Cortex of kidney (tissue), 1 donor: ENCODE measurements at places on chromosomes 2 and 18.

GRCh38 chr2:135688978-135689377 is 52.7 kb upstream of the UBXN4 start:
- no peak for DNase-seq

DNA sequence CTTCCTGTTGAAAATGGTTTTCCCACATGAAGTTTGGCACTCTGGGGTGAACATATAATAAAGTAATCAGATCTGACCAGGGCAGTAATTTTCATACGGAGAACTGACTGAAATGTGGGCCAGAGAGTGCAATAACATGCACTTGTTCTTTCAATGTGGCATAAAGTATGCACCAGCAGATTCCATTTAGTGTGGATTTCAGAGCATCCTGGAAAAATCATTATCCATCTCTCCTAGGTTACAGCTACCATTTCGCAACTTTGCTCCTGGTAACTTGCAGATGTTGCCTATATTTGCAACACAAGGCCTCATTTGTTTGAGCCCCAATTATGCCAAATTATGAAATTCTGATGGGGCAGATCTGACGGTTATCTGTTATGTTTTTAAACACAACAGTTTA is 55.4 kb downstream of the COLEC12 start:
- no peak for DNase-seq

DNA sequence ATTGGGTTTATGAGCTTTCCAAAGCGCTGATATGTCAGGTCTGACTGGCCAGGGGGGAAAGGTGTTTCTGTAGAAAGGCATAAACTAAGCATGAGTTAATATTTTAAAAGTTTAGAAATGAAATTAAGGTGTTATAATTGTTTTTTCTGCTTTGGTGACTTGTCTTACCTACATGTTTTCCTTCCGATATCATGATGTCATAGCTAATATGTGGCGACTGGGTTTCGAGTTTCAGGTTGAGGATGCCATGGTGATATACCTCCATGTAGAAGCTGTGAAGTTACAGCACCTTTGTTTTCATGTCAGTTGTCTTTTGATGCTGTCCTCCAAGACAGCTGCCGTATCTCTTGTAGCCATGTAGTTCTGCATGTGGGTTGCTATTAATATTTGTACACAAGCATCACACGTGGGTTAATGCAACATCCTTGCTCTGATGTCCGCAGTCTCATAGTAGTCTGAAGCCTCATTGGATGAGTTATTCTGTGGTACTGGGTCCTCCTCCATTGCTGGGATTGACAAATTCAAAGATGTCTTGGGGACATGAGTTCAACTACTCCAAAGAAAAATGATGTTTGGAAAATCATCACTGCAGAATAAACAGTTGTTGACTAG is 230.6 kb downstream of the PRKCE start:
- no peak for DNase-seq

DNA sequence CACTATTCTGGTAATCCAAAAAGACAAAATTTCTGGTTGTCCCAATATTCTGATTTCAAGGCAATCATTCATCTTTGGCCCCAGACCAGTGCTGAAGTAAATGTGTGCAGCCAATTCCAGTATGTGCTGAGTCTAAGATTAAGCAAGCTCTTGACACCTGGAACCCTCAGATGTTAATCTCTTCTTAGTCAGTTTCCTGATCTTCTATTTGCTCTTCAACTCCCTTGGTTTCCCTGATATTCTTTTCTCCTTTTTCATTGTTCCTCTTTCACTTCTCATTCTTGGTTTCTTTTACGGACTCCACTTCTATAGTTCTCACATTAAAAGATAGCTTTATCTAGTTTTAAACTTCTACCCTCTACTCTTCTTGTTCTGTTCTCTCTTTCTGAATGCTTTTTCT is 445.7 kb upstream of the FANCL start:
- no peak for DNase-seq

DNA sequence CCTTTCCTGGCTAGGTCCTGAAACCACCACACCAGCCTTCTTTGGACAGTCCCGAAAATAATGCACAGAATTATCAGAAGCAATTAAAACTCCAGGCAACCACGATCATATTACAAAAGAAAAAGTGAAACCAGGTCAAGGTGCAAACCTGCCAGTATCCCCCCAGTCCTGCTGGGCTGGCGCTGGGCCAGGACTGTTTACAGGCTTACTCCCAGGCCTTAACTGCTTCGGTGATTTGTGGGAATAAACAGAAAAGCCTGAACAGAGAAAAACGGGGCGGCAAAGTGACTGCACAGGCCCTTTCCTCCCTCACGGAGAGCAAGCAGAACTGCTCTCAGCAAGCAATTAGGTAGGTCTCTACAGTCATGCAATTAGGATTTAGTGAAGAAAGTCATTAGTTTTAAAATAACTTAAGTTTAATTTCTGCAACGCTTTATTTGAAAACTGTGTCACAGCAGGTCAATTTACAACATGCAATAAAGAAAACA is 1.3 kb downstream of the HDAC4 start:
- DNase-seq = no peak

- DNase-seq = no peak
These were observed 35.5 kb downstream of the ZC3H6 start for GRCh38 chr2:112310906-112311305.

DNA sequence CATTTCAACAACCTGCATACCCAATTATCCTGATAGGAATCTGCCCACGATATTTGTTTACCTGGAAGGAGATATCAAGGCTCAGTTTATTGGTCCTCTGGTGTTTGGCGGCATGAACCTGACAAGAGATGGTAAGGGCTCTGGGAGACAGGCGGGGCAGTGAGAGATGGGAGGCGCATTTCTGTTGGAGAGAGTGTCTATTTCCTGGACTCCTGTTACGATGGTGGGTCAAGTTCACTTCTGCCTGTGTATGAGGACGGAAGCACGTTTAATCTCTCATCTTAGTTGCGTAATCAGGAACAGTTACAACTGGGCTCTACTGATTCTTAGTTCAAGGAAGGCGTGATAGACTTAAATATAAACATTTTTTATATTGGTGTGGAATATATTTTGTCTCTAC is 8.9 kb downstream of the PDCL3 start:
- no peak for DNase-seq

DNA sequence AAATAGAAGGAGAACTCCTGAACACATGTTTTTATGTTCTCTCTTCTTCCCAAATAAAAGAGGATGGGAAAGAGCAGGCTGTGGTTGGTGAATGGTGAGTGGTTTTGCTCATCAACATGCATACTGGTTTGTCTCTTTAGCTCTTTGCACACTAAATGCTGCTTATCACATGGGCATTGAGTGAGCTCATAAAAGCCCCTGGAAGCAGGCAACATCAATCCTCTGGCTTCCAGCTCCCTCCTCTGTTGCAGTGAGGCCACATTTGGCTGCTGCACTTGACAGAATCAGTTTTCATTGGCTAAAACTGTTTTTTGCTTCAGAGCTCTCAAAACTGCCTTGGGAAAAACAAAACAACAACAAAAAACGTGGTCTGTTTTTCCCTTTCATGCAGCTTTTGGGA is 1308.2 kb upstream of the NRXN1 start:
- DNase-seq = no peak

GRCh38 chr2:119137502-119137901 is 21.0 kb downstream of the C1QL2 start:
- DNase-seq = no peak

DNA sequence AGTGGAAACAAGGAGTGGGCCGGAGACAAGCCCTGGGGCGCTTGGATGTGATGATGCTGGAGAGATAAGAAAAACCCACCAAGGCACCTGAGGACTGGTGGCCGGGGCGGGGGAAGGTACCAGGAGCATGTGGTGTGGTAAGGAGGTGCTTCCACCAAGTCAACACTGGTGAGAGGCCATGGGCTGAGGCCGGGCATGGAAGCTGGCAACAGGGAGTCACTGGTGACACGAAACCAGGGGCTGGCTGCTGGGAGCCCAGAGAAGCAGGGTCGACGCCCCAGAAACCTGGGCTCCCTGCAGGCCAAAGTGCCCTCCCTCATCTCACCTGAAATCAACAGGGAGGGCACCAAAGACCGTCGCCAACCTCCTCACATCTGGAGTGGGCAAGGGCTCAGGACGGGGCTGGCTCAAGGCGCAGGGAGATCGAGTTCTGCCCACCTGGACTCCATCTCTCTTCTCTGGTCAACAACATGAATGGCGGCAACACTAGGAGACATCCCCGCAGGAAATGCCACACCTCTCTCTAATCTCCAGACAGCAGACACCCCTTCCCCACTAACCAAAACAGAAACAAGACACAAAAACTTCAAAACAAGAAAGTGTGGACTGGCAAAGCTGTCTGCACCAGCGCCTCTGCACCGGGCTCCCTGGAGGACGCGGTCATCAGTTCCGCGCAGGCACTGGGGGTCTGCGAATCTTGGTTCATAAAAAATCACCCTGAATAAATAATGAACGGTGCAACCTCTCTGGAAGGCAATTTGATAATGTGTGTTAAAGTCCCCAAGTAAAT is 185.5 kb downstream of the HDAC4 start:
- DNase-seq = no peak

DNA sequence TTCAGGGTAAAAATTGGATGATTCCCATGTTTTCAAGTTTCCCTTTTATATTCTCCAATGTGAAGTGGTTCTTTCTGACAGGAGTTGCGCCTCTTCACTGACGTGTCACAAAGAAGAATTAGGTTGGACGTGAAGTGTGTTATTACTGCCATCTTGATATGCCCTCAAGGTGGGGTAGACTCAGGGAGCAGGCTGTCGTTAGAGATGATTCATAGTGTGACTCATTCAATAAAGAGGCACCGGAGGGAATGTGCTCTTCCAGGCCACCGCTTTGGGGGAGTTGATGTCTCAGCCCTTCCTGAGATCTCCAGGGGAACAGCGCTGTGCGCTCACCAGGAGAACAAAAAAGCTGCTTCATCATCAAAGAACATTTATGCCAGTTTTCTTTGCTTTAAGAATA is 3.6 kb upstream of the DGKD start:
- DNase-seq = no peak

- no peak for DNase-seq
These were observed 38.3 kb upstream of the RAPGEF4 start for GRCh38 chr2:172697296-172697695.

- DNase-seq = no peak
These were observed 579.5 kb downstream of the ARHGAP15 start for GRCh38 chr2:143708682-143709081.

GRCh38 chr2:85247610-85248009 is 80.2 kb downstream of the TGOLN2 start:
- no peak for DNase-seq

GRCh38 chr2:71962350-71962749 is 185.3 kb downstream of the CYP26B1 start:
- DNase-seq = no peak

- DNase-seq = no peak
These were observed 1171.7 kb upstream of the ZEB2 start for GRCh38 chr2:145691659-145692058.

DNA sequence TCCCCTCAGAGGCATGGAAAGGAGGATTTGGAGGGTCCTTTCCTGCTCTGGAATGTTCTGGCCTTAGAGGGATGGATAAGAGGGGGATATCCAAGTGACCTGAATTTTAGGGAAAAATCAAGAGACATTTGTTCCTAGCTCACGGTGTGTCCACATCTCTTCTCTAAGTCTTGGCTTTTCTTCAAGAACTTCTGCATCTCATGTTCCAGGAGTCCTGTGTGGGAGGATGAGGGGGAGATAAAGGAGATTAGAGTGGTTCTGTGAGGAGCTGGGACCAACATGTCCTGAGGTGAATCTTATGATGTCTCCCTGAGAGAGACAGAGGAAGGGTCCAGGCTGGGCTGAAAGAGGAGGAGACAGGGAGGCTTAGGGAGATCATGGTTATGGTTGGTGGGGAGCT is 11.7 kb downstream of the EMX1 start:
- DNase-seq = no peak

DNA sequence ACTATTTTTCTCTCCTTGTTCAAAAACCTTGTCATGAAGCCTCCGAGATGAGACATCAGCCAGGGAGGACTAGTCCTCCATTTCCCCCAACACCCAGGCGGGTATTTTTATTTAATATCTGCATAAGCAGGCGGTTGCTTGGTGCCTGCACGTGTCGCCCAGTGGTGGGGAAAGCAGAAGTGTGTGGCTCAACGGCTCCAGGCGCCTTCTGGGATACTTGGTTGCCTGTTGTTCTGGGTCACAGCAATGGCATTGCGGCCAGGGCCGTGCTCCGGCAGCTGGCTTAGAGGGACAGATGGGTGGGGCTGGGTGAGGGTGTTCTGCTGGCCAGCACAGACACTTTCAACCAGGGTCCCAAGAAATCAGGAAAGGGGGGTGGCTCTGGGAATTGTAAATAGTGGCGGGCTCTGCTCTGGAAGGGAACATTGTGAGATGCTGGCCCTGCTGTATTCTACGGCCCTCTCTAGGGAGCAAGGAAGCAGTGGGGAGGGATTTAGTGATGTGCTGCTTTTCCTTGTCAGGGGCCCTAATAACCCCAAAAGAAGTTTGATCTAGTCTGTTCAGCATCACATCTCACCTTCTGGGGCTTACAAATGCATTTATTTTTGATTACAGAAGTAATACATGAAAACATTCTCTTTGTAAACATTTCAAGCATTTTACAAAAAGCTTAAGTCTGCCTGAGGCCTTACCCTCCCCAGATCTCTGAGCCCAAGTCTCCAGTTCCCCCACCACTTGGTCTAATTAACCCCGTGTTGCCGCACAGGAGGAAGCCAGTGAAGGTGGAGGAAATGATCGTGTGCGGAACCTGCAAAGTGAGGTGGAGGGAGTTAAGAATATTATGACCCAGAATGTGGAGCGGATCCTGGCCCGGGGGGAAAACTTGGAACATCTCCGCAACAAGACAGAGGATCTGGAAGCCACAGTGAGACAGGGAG is 1.1 kb downstream of the VAMP8 start:
- DNase-seq = no peak

DNA sequence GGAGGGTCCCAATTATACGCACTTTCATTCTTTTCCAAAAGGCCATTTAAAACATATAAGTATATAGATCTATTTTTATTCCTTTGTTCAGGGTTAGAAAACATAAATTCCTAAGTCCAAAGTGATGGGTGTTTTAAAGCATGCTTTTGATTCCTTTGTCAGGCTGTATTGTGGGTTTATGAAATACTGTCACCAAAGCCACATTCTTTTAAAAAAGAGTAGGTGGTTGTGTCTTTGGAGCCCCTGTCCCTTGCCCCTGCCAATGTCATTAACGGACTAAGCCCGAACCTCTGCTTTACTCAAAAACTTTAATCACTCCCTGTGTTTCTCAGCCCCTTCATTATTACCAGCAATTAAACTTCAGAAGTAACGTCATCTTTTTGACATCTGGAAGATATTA is 104.9 kb upstream of the APCDD1 start:
- no peak for DNase-seq

GRCh38 chr2:119694845-119695521 is 16.0 kb downstream of the TMEM177 start:
- DNase-seq = no peak
